ENCODE measurements at places on chromosomes 16 and 17.
A peak's percentile ranks its signal among the peaks of the same experiment; 100 is the strongest.

- peak; percentile 64 for DNase-seq
Observed at GRCh38 chr17:76265624-76266243, 586 bp downstream of the UBALD2 start.

GRCh38 chr16:27843800-27844199 is 219.7 kb downstream of the GSG1L start:
- no peak for DNase-seq

GRCh38 chr16:70738083-70738977 is 52.5 kb upstream of the MTSS2 start:
- peak; percentile 53 for DNase-seq

GRCh38 chr17:48139944-48140343 is 32.4 kb downstream of the SNX11 start:
- no peak for DNase-seq

DNA sequence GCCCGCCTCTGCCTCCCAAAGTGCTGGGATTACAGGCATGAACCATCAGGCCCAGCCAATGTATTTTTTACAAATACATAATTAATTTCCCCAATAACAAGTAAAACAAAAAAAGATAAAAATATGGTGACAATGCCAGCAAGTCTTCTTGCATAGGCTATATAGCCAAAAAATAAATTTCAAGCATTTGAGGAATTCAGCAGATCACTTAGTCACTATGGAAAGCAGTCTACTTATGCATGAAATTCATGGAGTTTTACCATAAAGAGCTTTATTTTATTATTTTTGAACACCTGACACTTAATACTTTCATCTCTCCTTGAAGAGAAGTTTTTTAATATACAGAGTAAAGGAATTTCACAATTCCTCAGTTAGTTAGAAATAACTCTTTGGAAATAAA is 56.4 kb downstream of the BRIP1 start:
- DNase-seq = no peak
